ENCODE measurements at places on chromosomes 7 and 10.

- peaks cover 16% of the 10 kb centered on the region for H3K4me1 ChIP-seq
- H3K36me3 ChIP-seq: no peaks in the 10 kb centered on the region
- H3K4me3 ChIP-seq: no peak overlapping the region
- DNase-seq: peak; percentile 96
- no peak overlapping the region for H3K27ac ChIP-seq
- H3K27me3 ChIP-seq: peaks cover 22% of the 10 kb centered on the region
These were observed 11.3 kb upstream of the KAZALD1 start for GRCh38 chr10:101050208-101051069.

GRCh38 chr7:100166317-100166940 is 2.0 kb downstream of the GAL3ST4 start:
- H3K4me3 ChIP-seq: no peak overlapping the region
- H3K27ac ChIP-seq: no peak overlapping the region
- H3K36me3 ChIP-seq: peaks cover 5% of the 10 kb centered on the region
- peaks cover 30% of the 10 kb centered on the region for H3K27me3 ChIP-seq
- peaks cover 32% of the 10 kb centered on the region for H3K4me1 ChIP-seq

DNA sequence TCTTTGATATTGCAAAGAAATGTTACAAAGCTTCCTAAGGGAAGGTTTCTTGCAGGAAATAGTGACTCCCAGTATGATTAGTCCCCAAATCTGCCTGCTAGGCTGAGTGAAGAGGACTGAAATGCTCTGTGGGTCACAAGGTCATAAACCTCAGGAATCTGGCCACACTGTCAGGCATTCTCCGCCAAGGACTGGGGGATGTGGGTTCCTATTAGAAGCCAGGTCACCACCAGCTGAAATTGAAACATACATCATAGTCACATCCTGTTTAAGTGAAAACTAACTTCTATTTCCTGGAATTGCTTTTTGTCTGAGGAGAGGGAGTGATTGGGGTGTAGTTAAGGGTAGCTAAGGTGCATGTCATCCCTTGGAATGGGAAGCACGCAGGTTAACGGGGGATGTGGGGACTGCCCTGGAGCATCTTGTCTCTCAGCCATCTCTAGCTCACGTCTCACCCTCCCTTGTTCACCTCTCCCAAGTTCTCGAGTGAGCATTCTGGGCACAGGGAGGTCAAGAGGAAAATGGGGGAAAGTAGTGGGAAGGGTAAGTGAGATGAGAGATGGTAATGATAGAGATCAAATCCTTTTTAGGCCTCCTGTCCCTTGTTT is 12.0 kb upstream of the GSAP start:
- no peaks in the 10 kb centered on the region for H3K36me3 ChIP-seq
- H3K27ac ChIP-seq: peak overlapping the region; percentile 86
- no peak overlapping the region for H3K4me3 ChIP-seq
- DNase-seq: no peak
- H3K4me1 ChIP-seq: peaks cover 59% of the 10 kb centered on the region
- peaks cover 3% of the 10 kb centered on the region for H3K27me3 ChIP-seq

- H3K27ac ChIP-seq: no peak overlapping the region
- DNase-seq: no peak
- no peak overlapping the region for H3K4me3 ChIP-seq
- peaks cover 3% of the 10 kb centered on the region for H3K27me3 ChIP-seq
- no peaks in the 10 kb centered on the region for H3K36me3 ChIP-seq
These were observed 152.8 kb downstream of the MACC1 start for GRCh38 chr7:20064181-20064970.

- DNase-seq: peak; percentile 94
- H3K4me3 ChIP-seq: peak within 1 kb of the TSS; percentile 97
- H3K36me3 ChIP-seq: peaks cover 30% of the 10 kb centered on the region
- peaks cover 60% of the 10 kb centered on the region for H3K4me1 ChIP-seq
- H3K27ac ChIP-seq: peak within 1 kb of the TSS; percentile 99
- H3K27me3 ChIP-seq: peaks cover 9% of the 10 kb centered on the region
These were observed at the start of gene FHIP2A for GRCh38 chr10:114821293-114821914. TSS of gene FHIP2A (plus strand) at chr10:114821780. CDS start at chr10:114822079, 299 bp downstream.

DNA sequence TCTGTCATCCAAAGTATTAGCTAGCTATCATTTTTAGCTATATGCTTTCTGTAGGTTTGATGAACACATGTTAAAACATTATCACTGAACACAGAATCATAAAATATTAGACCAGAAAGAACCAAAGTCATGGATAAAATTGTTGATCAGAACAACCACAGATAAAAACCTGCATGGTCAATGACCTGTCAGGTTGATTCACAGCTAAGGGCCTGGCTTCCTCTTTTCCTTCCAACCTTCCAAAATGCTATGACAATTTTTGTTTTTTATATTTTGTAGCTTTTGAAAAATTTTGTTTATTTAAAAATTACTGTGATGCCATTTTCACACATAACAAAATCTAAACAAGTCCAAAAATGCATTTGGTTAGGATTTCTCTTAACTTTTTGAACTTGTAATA is 444.4 kb upstream of the CHRM2 start:
- H3K27me3 ChIP-seq: no peaks in the 10 kb centered on the region
- DNase-seq: no peak
- no peaks in the 10 kb centered on the region for H3K36me3 ChIP-seq
- H3K4me3 ChIP-seq: no peak overlapping the region

DNA sequence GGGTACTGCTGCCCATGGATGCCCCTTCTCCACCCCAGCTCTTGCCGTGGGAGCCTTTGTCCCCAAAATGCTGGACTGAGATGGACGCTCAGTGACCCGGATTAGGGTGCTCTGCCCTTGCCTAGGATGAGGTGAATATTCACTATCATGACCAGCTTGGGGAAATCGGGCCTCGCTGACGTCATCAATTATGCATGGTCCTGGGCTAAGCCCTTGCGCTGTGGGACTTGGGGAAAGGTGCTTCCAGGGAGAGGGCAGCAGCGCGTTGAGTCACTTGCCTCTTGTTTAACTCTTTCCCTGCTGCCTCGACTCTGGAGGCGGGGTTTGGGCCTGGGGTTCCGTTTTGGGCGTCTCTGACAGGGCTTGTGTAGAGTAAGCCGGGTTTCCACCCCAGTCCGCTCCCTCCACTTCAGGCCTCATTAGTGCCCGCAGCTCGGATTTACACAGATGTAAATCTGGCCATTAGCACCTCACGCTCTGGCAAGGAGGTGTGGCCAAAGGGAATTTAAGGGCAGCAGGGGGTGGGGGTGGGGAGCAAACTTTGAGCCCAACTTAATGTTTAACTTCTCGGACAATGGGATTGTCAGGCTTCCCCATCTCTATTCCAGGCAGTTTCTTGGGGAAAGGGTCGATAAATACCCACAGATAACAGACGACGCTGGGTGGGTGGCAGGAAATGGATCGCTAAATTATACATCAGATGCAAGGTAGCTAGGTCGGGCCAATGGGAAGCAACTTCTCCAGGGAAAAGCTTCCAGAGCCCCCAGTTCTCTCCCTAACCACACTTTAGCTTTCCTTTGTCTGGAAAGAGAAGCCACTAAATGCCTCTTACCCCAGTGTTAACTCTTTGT is 51.3 kb upstream of the TCF7L2 start:
- H3K27me3 ChIP-seq: peaks cover 3% of the 10 kb centered on the region
- peaks cover 4% of the 10 kb centered on the region for H3K4me1 ChIP-seq
- H3K36me3 ChIP-seq: peaks cover 3% of the 10 kb centered on the region
- H3K4me3 ChIP-seq: peak overlapping the region; percentile 62
- DNase-seq: peak; percentile 19

Measured in endothelial cell (in vitro differentiated cells).